NCI-H1436 treated with DMSO at 0.1 percent for 48 hours (cell line): ENCODE measurements at places on chromosomes 7 and 10.

GRCh38 chr10:74738542-74738941 lies 87.9 kb upstream of the KAT6B start:
- no peak for DNase-seq

DNA sequence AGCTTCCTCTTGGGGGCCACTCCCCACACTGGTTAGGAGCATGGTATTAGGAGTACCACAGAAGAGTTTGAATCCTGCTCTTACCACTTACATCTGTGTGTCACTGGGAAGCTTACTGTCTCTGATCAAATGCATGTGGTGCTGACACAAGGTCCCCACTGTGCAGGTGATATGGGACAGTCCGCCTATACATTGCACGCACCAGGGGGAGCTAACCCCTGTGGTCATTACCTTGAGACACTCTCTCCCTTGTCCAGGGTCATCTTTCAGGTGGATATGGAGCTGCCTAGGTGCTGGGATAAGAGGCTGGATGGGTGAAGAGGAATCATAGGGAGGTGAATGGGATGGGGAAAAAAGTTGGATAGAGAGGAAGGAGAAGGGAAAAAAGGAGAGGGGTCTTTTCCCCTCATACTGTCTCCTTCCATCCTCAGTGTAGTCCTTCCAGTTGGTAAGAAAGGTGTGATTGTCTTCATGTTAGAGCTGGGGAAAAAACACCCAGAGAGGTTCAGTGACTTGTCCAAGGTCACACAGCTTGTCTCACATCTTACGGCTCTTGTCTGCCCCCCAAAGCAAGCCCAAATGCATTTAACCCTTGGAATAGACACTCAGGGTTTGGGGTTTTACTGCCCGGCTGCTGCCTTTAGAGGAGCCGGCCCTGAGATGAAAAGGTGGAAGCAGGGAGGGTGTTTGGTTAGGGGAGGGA lies 125.9 kb downstream of the CDH23 start:
- DNase-seq, result no peak

- DNase-seq, result no peak
These were observed 40.6 kb downstream of the SEC23IP start for GRCh38 chr10:119933179-119933578.

- DNase-seq, result no peak
These were observed 201.4 kb downstream of the SFMBT2 start for GRCh38 chr10:7209458-7209857.

DNA sequence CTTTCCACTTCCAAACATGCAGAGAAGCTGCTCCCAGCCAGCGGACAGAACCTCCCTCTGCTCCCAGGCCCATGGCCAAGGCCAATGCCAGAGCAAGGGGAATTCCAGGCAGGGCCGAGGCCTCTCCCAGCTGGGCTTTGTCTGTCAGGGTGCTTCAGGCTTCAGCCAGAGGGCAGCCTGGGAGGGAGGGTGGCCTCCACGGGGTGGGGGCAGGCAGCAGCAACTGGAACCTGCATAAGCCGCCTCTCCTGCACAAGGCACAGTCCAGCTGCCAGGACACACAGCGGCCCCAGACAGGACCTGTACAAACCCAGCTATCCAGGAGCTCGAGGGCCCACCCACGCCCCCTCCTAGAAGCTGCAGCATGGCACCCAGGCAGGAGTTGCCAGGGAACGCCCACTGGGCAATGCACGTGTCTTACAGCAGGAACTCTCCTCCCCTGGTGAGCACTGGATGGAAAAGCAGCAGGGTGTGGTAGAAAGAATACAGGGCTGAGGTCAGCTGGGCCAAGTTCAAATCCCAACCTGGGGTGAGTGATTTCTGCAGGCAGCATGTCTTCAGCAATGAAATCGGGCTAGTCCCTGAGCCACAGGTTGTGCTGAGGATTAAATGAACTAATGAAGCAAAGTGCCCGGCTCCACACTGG lies 7.6 kb downstream of the FAM53B start:
- no peak for DNase-seq

GRCh38 chr10:113341138-113341537 lies 211.7 kb upstream of the HABP2 start:
- DNase-seq, result no peak

- no peak for DNase-seq
These were observed 109.1 kb downstream of the CHCHD3 start for GRCh38 chr7:132972745-132973144.
